ENCODE measurements at places on chromosomes 16 and 17.
A peak's percentile ranks its signal among the peaks of the same experiment; 100 is the strongest.

GRCh38 chr16:50269769-50270509, 3.6 kb downstream of the ADCY7 start:
- DNase-seq, result no peak

DNA sequence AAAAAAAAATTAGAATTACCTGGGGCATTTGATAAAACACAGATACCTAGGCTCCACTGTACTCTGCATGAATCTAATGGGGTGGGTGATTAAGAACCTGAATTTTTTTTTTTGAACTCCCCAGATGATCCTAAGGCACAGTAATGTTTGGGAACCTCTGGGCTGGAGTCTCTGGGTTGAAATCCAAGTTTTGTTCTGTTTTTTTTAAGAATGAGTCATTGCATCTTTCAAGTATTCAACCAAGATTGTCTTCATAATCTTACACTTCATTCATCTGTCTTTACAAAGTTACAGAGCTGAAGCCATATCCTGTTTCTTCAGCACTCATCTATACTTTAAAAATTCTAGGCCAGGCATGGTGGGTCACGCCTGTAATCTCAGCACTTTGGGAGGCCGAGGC, 52.6 kb downstream of the PIGL start:
- peak; percentile 77 for DNase-seq

DNA sequence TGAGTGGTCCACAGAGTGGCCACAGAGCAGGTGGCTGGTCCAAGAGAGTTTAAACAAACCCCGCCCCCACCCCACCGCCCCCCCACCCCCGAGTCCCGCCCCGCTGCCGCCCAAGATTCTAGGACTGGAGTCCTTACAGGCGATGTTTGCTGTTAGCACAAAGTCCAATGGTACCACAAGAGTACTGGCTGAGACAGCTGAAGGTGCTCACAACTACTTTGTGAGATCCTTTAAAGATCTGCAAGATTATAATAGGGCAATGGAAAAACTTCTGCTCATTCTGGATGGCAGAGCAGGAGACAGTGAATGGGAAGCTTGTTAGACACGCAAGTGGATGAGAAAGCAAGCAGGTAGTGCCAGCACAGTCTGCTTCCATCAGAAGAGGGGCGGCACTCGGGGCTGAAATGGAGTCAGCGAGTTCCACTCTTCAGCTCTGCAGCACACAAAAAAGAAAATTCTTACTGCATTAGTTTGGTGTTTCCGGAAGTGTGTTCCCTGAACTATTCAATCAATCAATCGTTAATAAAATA, 4.7 kb upstream of the TEKT3 start:
- no peak for DNase-seq

GRCh38 chr16:28140788-28141618, 70.8 kb downstream of the XPO6 start:
- no peak for DNase-seq

DNA sequence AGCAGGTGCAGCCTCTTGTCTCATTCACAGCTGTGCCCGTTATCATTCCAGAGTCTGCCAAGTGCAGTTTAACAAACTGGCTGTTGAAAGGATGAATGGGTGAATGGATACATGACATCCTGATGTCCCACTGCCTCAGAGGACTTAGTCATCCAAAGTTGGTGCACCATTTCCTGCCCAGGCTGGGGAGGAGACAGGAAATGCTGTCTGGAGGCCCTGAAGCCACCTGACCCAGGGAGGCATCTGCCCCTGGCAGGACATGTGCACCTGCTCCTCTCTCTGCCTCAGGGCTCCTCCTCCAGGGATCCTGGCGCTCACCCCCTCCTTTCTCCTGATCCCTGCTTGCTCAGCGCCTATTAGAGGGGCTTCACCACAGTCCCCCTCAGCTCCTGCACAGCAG, 1.8 kb upstream of the CD300C start:
- no peak for DNase-seq

GRCh38 chr17:68792042-68792685, 163.0 kb downstream of the ABCA8 start:
- DNase-seq, result no peak

DNA sequence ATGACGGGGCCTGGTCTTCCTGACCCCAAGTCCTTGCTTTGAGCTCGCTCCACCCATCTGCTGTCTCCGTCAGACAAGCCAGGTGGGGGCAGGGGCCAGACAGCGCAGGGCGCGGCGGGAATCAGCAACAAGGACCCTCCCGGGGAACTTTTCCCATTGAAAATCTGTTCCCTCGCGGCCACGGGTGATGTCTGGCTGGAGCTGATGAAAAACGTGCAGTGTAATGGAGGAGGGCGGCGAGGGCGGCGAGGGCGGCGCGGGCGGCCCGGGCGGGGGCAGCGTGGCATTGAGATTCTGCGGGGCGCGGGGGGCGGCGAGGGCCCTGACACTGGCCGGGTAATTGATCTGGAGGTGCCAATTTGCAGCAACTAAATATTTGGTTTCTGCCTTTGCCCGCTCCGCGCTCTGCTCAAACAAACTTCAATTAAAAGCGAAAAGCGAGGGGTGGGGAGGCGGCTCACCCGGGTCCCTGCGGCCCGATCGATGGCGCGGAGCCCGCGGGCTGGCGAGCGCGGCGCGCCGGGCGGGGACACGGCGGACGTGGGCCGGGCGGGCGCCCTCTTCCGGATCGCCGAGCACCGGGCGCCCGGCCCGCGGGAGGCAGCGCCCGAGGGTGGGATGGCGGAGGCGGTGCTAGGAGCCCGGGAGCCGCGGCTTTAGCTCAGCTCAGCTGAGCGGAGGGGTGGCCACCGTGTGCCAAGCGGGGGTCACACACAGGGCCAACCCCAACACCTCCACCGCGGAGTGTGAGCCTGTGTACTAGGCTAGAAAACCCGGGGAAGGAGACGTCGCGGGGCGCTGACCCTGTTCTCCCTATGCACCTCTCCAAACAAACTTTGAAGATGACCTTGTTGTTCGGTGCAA, 32.4 kb downstream of the DCAKD start:
- no peak for DNase-seq
